ENCODE measurements at places on chromosomes 13 and 19.

DNA sequence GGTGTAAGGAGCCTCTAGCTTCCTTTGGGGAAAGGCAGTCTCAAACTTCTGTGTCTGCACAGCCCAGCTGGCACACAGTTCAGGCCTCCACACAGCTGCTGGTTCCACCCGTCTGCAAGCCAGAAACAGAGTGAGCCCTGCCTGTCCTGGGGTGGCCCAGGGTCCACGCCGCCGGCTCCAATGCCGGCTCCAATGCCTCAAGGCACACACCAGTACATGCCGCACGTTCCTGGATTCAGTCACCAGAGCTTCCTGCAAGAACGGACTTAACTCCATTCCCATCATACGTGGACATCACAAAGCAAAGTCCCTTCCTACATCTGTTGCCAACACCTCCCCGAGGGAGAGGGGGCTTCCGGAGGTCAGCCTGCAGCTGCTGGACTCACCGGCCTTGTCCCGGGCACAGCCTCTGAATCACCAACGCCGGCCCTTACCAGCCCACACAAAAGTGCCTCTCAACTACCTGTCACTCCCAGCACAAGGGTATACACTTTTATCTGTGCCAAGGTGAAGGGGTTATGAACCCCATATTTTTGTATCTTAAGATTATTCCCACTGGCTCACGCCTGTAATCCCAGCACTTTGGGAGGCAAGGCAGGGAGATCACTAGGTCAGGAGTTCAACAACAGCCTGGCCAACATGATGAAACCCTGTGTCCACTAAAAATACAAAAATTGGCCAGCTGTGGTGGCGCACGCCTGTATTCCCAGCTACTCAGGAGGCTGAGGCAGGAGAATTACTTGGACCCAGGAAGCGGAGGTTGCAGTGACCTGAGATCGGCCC, 8.5 kb downstream of the SH3GL1 start:
- DNase-seq, result no peak

- peak; percentile 16 for DNase-seq
Observed at GRCh38 chr19:11949201-11949600, 15.6 kb upstream of the ZNF763 start.

DNA sequence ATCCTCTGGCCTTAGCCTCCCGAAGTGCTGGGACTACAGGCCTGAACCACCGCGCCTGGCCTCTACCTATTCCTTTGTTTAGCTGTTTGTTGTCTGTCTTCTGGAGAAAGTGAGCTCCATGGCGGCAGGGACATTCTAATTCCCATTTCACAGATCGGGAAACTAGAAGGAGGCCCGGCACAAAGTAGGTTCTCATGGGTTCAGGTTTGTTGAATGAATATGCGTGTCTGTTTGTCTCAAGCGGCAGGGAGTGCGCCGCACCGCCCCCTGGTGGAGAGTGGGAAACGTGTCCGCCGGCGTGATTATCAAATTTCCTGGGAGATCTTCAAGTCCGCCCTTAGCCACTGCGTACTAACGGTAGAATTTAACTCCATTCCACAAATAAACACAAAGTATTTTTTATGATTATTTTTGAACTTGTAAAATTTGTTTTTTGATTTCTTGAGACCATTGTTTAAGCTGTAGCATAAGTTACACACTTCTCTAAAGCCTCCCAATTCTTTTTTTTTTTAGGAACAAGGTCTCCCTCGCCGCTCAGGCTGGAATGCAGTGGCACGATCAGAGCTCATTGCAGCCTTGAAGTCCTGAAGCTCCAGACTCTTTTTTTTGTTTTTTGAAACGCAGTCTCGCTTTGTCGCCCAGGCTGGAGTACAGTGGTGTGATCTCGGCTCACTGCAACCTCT, 8.9 kb upstream of the CCDC9 start:
- DNase-seq, result peak; percentile 82

GRCh38 chr19:57192077-57192420, 749 bp downstream of the ZNF264 start:
- no peak for DNase-seq

DNA sequence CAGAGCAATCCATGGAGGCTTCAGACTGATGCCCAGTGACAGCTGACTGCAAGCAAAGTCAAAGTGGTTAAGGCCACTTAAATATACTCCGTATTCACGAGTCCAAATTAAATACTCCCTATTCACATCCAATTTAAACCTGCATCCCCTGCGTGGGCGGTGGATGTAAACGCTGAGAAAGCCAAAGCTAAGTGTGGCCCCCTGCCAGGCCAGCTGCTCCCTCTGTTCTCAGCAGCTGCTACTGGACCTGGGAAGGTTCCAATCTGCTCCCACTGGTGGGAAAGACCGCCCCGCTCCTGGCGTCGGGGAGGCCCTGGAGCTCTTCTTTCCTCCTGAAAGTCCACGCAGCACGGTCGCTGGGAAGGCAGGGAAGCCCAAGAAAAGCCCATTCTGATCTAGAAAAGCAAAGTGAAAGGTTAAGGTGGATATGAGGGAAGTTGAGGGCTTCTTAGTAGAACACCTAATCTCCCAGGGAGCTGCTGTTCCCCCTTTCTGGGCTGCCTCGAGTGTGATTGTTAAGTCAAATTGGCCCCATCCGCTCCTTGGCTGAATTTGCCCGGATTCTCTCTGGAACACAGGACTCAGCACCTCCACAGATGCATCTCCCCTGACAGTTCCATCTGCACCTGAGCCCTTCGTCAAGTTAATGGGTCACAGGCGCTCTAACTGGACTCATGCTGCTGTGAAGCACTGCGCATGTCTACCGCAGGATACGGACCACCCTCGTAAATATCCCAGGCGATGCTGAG, 205.5 kb downstream of the USP12 start:
- DNase-seq, result no peak

- no peak for DNase-seq
Observed at GRCh38 chr19:40705362-40705651, 11.4 kb downstream of the COQ8B start.

DNA sequence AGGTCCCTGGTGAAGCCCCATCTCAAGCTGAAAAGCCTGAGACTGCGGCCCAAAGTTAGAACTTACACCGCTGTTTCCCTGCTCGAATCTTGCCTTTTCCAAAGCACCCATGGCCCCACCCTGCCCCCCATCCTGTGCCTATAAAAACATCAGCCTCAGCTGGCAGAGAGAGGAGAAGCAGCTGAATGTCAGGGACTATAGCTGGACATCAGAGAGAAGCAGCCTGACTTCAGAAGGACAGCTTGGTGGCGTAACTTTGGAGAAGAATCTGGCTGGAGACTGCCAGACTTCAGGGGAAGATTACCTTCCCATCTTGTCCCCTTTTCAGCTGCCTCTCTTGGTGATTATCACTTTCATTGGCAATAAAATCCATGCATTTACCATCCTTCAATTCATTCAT, 9.3 kb upstream of the RCBTB2 start:
- no peak for DNase-seq

GRCh38 chr19:34118879-34119748, 53.2 kb upstream of the LSM14A start:
- no peak for DNase-seq

- DNase-seq, result no peak
Observed at GRCh38 chr13:20363172-20363571, 131.1 kb upstream of the GJB6 start.

- no peak for DNase-seq
Observed at GRCh38 chr13:24605923-24606372, 74.3 kb upstream of the ATP12A start.

All from NAMALWA (cell line).